ENCODE measurements at places on chromosomes 1 and 21.

DNA sequence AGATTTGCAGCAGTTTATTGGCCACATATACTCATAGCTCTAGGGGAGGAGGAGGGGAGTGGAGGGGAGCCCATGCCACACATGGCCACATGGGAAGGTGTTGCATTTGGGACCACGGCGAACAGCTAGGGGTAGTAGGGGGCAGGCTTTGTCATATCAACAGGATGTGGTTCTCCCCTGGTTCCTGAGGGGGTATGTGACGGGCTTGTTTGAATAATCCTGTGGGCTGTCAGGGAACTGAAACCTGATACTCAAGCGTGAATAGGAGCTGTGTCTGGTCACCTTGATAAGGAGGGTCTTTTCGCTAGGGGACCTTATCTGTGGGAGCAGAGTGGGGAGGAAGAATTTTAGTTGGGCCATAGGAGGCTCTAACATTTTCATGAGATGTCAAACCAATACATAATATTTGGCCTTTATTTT, 264.7 kb downstream of the CTH start:
- no peak for DNase-seq

GRCh38 chr1:59505596-59506028, 208.7 kb downstream of the FGGY start:
- DNase-seq = no peak

GRCh38 chr1:66335859-66336640, 197.9 kb upstream of the SGIP1 start:
- DNase-seq = no peak

- no peak for DNase-seq
Observed at GRCh38 chr1:108819878-108820277, 37.0 kb downstream of the AKNAD1 start.

DNA sequence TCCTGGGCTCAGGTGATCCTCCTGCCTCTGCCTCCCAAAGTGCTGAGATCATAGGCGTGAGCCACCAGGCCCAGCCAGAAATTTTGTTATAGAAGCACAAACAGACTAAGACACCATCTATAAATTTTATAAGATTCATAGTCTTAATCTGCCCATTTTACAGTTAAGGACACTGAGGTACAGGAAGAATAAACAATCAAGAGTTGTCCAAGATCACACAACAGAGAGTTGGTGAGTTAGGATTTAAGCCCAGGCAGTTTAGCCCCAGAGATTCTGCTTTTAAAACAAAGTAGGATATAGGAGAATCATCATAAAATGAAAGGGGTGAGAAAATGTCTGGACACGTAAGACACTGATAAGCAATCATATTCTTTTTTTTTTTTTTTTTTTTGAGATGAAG, 6.8 kb downstream of the TEX46 start:
- no peak for DNase-seq

DNA sequence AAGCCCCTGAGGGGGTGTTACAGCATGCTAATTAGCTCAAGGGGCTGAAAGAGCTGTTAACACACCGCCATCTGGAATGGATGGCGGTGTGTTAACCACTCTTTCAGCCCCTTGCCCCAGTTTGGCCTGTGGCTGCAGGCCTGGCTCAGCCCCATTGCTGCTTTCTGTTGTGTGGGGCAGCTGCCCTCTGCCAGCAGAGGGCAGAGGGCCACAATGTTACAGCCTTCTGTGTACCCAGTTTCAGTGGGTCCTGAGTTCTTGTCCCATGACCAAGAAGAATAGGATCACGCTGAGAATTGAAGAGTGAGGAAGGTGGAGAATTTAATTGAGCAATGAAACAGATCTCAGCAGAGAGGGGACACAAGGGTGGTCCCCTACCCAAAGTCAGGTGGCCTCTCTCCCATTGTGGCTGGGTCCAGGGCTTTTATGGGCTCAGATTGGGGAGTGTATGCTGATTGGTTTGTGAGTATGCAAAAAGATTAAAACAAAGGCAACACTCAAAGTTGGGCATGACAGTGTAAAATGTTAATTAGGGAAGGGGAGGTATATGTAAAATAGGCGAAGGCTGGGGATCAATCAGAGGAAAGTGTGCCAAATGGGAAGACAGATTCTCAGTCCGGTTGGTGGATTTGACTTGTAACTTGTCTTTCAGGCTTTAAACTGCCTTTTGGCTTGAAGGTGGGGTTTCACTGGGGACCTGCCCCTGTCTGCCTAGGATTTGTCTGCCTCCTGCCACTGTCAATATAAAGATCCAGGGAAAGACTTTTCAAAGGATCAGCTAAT, 142.2 kb downstream of the RABGAP1L start:
- no peak for DNase-seq

- no peak for DNase-seq
Observed at GRCh38 chr1:231252336-231252735, 11.3 kb downstream of the GNPAT start.

- DNase-seq = peak; percentile 26
Observed at GRCh38 chr1:46549697-46550681, 1.5 kb downstream of the KNCN start.

GRCh38 chr1:9014475-9015375, 11.5 kb downstream of the SLC2A7 start:
- no peak for DNase-seq

DNA sequence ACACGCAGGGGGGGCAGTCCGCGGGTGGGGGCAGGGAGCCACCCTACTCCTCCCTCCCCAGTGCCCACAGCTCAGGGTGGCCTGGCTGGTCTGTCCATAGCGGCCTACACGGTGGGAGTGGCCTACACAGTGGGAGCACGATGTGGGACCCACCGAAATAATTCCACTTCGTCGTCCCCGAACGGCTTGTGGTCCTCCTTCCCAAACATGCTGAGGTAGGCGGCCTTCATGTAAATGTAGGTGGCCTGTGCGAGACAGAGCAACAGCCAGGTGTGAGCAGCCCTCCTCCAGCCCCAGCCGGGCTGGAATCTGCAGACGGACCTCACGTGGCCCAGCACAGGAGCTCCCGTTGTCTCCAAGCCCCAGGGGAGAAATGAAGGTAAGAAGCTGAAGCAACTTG, 34.4 kb downstream of the TTC39A start:
- no peak for DNase-seq

DNA sequence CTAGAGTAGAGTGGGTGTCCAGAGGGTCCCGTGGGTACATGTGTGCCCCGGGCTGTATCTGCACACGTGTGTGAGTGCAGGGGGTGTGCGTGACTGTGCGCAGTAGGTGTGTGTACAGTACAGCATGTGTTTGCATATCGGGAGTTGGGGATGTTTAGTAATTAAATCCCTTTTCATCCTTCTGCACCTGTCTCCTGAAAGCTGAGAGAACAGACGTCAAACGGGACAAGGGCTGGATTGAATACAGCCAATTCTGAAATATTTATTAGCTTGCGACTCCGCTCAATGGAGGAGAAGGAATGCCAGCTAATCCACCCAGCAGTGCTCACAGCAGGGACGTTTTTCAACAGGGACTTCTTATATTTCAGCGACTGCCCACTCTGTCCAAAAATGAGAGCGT, 44.7 kb upstream of the CASZ1 start:
- no peak for DNase-seq

- no peak for DNase-seq
Observed at GRCh38 chr1:11676386-11677103, 4.4 kb downstream of the MAD2L2 start.

GRCh38 chr21:42261829-42262200, 42.9 kb downstream of the ABCG1 start:
- DNase-seq = no peak

- no peak for DNase-seq
Observed at GRCh38 chr1:169879034-169879840, 14.5 kb downstream of the SCYL3 start.

DNA sequence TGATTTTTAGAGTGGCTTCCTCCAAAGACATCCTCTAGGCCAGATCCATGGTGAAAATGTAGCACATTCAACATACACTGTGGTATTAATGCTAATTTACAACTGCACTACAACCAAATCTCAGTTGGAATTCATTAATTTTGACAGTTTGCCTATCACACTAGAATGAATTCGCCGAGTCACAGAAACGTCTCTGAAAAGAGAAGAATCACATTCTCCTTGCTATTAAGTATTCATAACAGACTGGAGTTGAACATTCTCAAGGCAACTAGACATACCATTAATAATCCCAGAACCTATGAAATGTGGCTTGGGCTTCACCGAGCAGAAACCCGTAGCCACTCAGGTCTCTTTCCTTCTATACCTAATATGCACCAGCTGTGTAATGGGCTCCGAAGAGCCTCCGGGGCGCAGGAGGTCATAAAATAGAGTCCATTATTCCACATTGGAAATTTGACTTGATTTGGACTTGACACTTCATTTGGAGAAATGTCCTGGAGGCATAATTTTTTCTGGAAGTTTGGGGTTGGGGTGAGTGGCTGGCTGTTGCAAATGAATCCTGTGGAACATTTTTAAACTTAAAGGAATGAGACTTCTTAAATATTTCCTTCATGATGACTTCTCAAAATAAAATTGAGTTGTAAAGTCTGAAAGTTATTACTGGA, 117.1 kb downstream of the DSCAM start:
- no peak for DNase-seq

DNA sequence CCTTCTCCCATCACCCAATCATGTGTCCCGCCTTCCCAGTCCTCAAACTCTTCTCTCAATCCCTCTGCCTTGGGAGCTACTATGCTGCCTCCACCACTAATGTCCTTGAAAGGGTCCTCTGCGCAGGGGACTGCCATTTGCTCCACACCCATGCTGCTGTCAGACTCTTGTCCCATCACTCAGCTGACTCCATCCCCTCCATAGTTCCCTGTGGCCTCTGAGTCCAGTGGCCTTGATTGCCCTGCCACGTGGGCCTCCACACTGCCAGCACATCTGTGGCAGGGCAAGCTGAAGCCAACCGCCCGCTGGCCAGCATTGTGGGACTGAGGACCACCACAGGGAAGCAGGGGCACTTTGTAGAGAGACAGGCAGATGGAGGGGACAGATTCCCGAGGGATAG, 1.3 kb upstream of the TNNT2 start:
- DNase-seq = no peak

Measured in activated CD8-positive, alpha-beta memory T cell treated with anti-CD3 and anti-CD28 coated beads for 48 hours (primary cell).